NT2/D1 (cell line): ENCODE measurements at places on chromosomes 5 and 9.

DNA sequence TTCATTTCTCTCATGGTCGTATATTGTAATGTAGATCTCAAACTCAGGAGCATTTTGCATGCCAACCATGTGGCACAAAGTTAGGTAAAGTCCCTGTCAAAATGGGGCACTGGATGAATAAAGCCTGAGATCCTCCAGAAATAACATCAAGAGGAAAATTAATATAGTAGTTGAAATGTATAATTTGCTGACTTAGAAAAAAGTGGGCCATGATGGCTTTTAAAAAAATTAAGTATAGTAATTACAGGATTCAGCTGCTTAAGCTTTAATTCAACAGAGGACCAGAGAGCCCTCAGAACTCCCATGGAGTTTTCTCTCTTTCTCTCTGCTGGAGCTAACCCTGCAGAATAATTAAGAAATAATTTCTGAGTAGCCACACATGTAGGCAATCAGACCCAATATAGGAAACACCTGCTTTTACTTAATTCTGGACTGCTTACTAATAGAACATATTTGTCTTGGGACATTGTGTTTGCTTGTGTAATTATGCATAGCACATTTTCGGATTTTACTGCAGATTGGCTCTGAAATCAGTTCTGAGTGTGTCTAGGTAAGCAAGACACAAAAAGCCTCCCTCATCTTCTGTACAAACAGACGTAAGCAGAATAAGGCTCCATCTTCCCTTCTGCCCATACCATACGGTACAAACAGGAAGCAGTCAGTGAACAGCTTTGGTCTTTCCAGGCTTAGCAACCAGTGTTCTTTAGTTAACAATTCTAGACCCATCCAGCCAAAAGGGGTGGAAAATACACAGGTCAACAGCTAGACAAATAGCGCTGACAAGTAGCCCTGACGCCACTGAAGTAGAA, 26.5 kb upstream of the PCSK1 start:
- DNase-seq, result no peak

- DNase-seq, result no peak
These were observed 232.3 kb upstream of the TRPM3 start for GRCh38 chr9:71353720-71354119.

GRCh38 chr5:38462976-38463633, 93.3 kb downstream of the LIFR start:
- no peak for DNase-seq

GRCh38 chr9:4349816-4350418, 50.0 kb upstream of the GLIS3 start:
- DNase-seq, result no peak

GRCh38 chr9:87336914-87337333, 160.7 kb upstream of the DAPK1 start:
- DNase-seq, result peak; percentile 70

DNA sequence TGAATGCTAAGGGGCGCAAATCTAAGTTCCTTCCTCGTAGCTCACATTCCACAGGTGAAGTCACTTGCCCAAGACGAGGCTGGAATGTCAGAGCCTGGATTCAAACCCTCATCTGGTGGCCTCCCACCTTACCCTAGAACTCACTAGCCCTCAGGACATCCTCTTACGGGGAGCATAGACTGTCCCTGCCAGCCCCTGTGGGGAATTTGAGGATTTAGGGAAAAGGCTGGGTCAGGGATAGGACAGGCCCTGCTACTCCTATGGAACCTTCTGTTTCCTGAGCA, 45.0 kb downstream of the IRF1 start:
- DNase-seq, result no peak

DNA sequence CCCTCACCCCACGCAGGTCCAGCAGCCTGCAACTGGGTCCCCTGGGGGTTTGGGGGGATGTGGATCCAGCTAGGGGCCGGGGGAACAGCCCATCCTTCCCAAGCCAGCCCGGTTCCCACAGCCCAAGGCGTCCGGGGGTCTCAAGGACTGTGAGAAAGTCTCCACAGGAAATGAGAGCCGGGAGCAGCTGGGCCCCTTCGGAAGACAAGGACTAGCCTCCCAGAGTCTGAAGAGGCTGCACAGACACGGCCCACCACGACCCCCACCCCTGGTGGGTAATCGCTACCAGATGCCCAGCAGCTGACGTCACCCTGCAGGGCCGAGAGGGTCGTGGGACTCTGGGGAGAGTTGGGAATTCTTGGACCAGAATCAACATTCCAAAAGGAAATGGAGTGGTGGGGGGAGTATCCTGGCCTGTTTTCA, 10.5 kb downstream of the SH2D3C start:
- no peak for DNase-seq

DNA sequence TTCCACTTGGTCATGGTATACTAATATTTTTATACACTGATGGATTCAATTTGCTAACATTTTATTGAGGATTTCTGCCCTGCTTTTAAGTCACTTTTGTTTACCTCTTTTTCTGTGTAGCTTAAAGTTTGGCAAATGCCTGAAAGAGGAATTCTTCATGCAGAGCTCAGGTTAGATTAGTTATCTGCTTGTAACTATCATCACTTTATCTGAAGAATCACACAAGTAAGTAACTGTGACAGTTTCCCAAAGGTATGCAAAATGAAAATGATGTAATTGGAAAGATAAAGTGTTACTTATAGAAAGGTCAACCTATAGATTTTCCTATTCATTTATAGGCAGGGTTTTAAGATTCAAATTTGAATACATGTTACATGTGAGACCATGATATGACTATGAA, 188.8 kb upstream of the ACTBL2 start:
- no peak for DNase-seq

DNA sequence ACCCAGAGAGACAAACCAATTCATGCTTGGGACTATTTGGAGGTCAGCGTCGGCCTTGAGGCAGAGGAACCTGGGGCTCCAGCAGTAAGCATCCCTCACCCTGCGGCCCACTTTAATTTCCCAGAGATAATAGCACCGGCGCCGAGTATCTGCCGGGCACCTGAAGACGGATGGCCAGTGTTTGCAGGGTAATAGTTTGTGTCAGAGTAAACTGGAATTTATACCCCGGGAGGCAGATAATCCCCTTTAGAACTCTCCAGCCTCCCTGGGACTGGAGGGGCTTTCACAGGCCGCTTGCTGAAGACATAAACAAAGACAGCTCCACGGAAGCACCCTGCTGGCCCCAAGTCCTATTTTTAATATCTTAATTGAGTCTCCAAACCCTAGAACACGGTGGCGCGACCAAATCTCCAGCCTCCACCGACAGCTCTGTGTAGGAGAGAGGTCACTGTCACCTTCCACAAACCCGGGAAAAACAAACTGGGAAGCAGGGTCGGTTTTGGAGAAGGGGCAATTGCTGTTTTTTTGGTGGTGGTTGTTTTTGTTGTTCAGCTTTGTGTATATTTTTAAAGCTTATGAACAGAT, 17.4 kb upstream of the FCN1 start:
- no peak for DNase-seq

- DNase-seq, result no peak
These were observed 151.2 kb downstream of the ARHGEF28 start for GRCh38 chr5:73777192-73777591.

DNA sequence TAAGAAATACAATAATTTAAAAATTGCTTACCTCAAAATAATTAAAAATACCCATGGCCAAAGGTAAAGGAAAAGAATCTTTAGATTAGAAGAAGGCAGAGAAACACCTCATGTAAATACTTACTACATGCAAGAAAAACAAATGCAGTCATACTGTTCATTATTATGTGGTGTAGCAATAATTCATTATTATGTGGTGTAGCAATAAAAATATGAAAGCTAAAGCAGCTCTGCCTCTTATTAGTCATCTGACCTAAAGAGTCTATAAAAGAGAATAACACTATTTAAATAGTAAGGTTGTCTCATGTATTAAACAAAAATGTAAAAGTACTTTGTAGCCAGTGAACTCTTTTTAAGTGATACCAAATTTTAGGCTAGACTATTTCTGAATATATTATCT, 6.6 kb downstream of the DTWD2 start:
- no peak for DNase-seq

DNA sequence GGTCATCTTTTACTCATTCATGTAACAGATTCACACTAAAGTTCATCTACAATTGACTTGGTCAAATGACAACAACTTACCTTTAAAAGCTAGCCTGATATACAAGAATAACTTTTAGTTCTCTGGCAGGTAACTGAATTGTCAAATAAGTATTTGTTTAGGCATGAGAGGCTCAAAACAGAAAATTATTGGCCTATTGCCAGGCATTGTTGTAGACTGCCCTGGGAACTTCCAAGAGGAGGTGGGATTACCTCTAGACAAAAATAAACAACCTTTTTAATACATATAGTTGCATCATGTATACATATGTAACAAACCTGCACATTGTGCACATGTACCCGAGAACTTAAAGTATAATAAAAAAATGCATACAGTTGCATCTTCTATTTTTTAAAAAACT, 18.2 kb upstream of the SLCO4C1 start:
- no peak for DNase-seq

DNA sequence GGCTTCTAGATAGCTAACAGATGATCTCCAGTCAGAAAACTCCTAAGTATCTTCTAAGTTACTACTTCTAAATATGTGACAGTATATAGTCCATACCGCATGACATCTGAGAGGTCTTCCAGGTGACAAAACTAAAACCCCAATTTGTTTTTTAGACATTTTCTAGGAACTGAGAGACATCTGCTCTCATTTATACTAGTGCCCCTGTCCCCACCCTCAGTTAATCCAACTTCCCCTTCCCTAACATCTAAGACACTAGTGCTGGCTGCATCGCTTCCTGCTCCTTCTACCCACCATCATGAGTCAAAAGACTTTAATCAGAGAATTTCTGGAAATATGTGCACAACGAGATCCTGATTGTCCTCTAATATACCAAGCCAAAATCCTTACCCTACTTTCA, 37.9 kb downstream of the FBXW11 start:
- DNase-seq, result no peak

GRCh38 chr9:121737481-121737931, 86.1 kb downstream of the DAB2IP start:
- no peak for DNase-seq

DNA sequence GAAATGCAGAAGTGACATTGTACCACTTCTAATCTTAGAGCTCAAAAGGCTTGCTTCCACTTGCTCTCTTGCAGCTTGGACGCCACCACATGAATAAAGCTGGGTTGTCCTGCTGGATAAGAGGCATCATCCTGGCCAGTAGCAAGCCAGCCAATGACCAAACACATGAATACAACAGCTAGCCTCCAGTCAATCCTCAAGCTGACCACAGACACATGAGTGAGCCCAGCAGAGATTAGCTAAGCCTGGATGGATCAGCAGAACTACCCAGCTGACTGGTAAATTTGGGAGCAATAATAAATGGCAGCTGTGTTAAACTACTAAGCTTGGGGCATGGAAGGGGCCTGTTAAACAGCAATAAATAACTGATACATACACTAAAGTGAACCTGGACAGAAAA, 121.1 kb upstream of the SLC12A2 start:
- no peak for DNase-seq

- no peak for DNase-seq
These were observed 90.6 kb downstream of the ANXA2R start for GRCh38 chr5:42949348-42950115.

- DNase-seq, result no peak
These were observed 363.3 kb upstream of the MEF2C start for GRCh38 chr5:89246252-89246651.

- DNase-seq, result no peak
These were observed 14.7 kb upstream of the CPEB4 start for GRCh38 chr5:173873306-173873922.

- DNase-seq, result no peak
These were observed 51.9 kb downstream of the COL27A1 start for GRCh38 chr9:114207034-114207810.

DNA sequence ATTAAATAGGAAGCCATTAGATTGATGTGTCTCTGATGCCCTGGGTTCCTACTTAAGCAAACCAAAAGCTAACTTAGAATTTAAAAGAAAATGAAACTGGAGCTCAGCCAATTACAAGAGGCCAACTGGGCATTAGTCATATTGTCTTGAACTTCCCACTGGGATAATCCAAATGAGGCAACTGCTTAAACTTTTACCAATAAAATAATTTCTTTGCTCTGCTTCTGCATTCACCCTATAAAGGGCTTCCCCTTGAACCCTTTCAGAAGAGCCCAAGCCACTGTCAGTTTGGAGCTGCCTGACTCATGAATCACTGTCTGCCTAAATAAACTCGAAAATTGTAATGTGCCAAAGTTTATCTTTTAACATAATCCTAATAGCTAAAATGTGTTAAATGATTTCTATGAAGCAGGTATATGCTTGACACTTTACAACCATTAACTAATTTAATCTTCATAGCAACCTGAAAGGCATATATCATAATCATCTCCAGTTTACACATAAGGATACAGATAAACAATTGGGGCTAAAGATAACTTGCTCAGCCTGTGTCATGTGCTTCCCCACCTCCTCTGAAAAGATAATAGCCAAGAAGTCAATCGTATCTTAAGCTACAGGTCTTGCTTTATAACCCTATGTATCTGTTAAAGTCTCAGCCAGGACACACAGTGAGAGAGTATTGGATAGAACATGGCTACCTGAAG, 11.5 kb downstream of the GPR150 start:
- no peak for DNase-seq
